T-helper 17 cell (primary cell): ENCODE measurements at places on chromosomes 5 and 9. TPM values are rescaled to one million over a fixed set of nuclear protein-coding genes. Genes with fewer than 3 reads are reported as not detected.

DNA sequence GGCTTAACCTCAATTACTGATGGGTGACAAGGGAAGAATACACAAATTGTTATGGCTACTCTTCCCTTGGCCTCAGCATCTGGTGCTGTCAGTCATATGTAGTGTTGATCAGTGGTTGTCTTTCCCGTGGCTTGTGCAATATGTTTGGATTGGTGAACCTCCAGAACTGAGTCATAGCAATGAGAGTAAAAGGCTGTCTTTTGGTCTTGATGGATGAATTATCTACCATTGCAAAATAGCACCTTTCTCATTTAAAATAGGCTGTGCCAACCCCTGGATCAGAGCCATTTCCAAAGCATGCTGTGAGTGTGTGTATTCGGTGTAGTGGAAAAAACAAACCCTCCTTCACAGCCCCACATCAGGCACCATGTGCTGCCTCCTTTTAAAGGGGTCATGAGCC is 14.6 kb upstream of the F2R start:
- DNase-seq: no peak

DNA sequence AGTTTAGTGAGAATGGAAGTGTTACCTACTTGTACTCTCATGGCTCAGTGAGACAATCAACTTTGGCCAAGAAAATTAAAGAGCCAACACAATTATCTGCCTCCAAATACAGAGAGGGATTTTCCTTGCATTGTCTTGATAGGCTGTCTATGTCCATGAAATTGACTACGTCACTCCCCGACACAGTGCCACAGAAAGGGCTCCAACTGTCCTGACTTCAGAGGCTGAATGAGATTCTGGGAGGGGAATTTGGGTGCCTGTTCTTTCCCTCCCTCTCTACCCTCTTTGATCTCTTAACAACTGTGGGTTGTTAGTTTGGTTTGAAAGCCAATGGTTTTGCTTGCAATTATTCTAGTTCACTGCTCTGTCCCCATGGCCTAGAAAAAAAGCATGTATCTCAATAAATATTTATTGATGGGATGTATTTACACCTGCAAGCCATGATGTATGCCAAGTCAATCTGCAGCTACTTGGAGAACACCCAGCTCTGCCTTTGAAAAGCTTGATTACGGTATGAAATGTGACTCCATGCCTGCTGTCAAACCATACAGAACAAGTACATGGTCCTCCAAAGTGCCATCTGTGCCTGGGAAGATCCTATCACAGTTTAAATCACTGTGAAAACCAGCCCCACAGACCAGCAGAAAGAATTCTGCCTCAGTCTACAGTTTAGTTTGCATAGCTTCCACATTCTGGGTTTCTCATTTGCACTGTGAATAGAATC is 37.3 kb downstream of the CAPSL start:
- DNase-seq: no peak

DNA sequence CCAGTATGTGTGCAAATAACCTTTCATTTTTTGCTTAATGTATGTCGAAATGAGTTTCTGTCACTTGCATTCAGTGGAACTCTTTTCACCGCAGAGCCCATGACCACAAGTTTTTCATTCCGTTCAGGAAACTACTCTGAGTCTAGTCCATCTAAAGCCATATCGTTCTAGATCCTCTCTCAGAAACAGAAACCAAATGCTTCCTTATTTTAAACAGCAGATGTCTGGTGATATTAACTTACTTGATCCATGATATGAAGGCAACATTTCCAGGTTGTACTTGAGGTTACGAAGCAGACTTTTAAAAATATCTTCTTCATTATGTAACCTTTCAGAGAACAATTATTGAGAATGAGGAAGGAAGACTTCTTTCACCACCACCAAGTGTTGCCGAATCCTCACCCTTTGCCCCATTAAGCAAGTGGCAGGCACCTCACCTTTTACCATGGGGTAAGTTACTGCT is 72.4 kb upstream of the GNAQ start:
- no peak for DNase-seq

- no peak for DNase-seq
Measured at GRCh38 chr5:8908055-8908683, 637.7 kb downstream of the SEMA5A start.

GRCh38 chr5:27026801-27027200 is 11.6 kb downstream of the CDH9 start:
- no peak for DNase-seq

STPG3 gene
- total RNA-seq: not detected

GRCh38 chr9:12822111-12822510 is 47.3 kb downstream of the LURAP1L start:
- DNase-seq: no peak

CCNJL gene
- not detected for total RNA-seq

GRCh38 chr9:137325124-137325523 is 23.1 kb upstream of the NRARP start:
- no peak for DNase-seq

DNA sequence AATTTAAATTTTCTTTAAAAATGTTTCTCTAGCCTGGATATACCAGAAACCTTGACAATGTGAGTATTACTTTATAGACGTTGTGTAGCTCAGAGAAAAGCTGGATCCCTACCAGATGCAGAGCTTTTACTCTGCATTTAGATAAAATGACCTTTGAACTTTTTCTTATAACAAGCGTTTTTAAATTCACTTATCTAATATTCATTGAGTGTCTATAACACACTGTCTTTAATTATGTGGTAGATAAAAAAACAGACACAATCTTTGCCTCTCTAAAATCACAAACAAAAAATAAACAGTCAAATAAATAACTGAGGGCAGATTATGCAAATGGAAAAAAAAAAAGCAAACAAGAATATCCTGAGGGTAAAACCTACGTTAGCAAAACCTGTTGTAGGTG is 773.6 kb downstream of the CDH12 start:
- DNase-seq: no peak

GRCh38 chr5:159262472-159262858 is 625 bp upstream of the UBLCP1 start:
- no peak for DNase-seq

DNA sequence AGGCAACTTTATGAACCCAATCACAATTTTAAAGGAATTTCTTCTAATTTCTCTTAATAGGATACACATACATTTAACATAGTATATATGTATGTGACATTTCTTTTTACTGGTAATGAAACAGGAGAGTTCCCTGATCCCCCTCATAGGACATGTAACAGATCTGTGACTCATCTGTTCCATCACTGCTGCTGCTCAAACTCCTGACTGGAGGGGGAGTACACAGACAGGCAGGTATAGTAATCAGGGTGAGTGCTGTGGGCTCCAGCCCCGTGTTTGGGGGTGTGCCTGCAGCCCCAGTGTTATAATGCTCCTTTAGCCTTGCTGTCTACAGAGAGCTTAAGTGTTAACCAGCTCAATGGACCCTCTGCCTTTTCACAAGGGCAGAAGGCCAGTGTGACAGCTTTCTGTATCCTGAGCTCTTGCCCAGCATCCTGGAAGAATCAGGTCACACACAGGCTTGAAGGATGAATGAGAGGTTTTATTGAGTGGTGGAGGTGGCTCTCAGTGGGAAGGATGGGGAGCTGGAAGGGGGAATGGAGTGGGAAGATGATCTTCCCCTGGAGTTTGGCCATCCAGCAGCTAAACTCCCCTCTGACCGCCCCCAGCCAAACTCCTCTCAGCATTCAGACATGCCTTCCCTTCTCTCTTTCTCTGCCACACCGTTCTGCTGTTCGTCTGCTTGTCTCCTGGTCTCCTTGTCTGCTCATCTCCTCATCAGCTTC is 161.3 kb downstream of the ZNF608 start:
- no peak for DNase-seq

COL23A1 gene
- total RNA-seq: not detected

AK8 gene
- total RNA-seq: 0.32 TPM

DNA sequence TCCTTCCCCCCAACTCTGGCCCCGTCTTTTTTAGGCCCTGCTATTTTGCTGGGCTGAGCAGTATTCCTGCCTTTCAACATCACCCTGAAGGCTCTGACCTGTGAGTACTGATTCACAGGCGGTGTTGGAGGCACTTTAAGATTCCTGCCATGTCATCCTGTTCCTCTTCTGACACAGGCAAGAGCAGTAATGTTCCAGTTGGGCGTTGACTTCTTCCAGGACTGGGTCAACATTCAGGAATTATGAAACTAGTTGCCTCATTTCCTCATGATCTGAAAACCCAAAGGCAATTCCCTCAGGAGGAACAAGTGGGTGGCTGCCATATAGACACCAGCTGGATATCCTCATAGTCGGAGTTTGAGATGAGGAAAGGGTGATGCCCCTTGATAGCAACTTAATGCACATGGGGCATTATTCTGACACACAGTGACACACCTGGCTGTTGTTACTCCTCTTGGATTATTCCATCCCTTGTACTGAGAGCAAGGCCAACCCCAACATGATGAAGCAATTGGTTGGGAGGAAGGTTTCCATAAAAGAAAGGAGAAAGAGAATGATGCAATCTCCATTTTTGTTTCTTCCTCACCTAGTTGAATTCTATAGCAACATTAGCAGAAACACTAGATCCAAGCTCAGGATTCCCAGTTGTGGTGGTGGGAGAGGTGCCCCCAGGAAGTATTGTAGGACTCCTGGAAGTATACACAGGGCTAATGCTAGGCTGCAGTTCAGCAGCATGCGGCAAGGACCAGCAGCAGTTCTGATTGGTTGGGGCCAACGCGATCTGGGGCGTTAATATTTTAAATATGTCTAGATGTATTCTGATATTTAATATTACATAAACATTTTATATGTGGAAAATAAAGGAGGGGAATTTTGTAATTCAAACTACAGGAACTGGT is 19.6 kb upstream of the GLRX start:
- no peak for DNase-seq

IFNA13 gene
- total RNA-seq: not detected

IGFBPL1 gene
- total RNA-seq: not detected
